CD4-positive, alpha-beta T cell treated with Interferon alpha-2 for 1 hour (primary cell): ENCODE measurements at places on chromosomes 7 and 10.

- DNase-seq, result no peak
These were observed 154.8 kb upstream of the LAMB4 start for GRCh38 chr7:108285003-108285368.

DNA sequence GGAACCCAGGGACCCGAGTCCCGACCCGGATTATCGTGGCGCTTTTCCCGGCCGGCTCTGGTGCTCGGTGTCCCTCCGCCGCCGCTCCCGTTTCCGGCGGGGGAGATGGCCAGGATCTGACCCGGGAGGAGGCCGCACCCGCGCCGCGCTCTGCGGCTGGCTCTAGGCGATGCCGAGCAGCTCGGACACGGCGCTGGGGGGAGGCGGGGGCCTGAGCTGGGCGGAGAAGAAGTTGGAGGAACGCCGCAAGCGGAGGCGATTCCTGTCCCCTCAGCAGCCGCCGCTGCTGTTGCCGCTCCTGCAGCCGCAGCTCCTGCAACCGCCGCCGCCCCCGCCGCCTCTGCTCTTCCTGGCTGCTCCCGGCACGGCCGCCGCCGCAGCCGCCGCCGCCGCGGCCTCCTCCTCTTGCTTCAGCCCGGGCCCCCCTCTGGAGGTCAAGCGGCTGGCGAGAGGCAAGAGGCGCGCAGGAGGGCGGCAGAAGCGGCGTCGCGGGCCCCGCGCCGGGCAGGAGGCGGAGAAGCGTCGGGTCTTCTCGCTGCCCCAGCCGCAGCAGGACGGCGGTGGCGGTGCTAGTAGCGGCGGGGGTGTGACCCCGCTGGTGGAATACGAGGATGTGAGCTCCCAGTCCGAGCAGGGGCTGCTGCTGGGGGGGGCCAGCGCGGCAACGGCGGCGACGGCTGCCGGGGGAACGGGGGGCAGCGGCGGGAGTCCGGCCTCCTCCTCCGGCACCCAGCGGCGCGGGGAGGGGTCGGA lies 593 bp downstream of the CDK13 start:
- DNase-seq, result peak; percentile 45

- no peak for DNase-seq
These were observed 224.2 kb upstream of the AUTS2 start for GRCh38 chr7:69374044-69374425.

- DNase-seq, result no peak
These were observed 46.9 kb upstream of the GJD4 start for GRCh38 chr10:35558276-35558675.

DNA sequence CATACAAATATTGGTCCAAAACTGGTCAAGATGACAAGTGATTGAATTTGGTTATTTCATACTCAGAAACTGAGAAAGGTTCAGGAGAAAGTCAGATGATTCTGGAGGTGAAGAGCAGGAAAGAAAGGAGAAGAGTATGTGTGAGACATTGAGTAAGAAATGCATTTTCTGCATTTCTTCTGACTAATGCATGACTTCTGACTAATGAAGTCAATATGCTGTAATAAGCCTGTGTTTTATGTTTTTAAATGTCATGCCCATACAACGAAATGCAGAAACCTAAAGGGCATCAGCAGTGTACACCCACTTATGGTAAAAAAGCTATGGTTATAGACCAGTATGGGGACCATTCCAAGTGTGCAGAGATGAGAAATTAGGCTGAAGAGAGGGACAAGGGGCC lies 1227.8 kb upstream of the SORCS1 start:
- DNase-seq, result no peak

DNA sequence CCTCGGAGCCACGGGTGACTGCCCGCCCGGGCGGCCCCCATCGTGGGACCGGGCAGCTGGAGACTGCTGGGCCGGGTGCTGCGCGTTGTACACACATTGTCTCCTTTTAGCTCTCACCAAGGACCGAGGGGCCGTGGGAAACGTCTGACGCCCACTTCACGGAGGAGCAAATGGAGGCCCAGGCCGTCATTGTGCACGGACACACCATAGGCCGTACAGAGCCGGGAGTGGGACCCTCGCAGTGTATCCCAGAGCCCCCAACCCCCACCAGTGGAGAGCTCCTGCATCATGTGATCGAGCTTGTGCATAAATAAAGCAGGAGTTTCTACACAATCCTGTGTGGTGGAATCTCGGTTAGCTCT lies 722 bp downstream of the DENND10 start:
- DNase-seq, result no peak

DNA sequence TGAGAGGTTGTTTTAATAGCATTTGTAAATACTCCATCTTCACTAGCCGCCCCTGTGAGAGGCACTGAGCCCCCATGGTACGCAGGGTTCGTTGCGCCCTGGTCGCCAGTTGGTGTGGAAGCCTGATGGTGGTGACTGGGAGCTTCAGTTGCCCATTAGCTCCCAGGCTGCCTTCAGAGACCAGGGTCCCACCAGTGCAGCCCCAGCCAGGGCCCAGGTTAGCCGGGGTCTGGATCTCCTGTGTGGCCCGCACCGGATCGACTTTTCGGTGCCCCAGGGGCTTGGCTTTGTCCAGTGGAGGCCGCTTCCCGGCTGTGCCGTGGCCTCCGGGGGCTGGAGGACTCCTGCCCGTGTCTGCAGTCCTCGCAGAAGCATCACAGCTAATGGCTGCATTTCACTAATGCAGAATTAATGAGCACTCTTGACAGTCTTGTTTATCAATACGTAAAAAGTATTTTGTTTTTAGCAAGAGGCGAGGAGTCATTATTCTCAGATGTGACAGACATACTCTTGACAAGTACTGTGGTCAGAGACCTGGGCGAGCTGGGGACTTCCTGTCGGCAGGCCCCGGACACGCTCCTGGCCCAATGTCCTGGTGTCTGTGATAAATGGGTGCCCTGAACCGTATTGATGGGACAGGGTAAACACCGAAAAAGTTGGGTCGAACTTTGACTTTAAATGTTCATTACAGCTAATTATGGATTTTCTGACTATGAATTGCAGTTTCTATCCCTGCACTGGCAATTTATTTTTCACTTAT lies 99.8 kb downstream of the NKX6-2 start:
- no peak for DNase-seq

GRCh38 chr7:151081170-151082101 lies 827 bp upstream of the FASTK start:
- DNase-seq, result no peak

- DNase-seq, result no peak
These were observed 4.7 kb upstream of the CREB5 start for GRCh38 chr7:28407651-28408050.

GRCh38 chr7:111990643-111991042 lies 215.6 kb downstream of the DOCK4 start:
- no peak for DNase-seq

DNA sequence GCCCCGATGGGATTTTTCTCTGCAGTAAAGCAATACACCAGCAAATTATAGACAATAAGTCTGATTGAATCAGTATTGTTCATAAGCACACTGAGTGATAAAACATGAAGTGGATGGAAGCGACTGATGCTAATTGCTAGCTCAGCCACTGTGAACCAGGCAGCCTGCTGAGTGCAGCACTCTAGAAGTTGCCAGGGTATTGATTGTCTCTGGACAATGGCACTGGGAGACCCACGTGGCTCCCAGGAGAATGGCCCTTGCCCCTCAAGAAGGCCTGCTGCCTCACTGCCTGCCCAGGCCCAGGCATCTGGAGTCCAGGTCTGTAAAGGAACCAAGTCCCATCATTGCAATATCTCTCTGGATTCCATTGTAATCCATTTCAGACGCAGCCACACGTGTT lies 80.4 kb upstream of the TCERG1L start:
- DNase-seq, result no peak

- DNase-seq, result no peak
These were observed 236.3 kb upstream of the IGFBP3 start for GRCh38 chr7:46157404-46157803.

DNA sequence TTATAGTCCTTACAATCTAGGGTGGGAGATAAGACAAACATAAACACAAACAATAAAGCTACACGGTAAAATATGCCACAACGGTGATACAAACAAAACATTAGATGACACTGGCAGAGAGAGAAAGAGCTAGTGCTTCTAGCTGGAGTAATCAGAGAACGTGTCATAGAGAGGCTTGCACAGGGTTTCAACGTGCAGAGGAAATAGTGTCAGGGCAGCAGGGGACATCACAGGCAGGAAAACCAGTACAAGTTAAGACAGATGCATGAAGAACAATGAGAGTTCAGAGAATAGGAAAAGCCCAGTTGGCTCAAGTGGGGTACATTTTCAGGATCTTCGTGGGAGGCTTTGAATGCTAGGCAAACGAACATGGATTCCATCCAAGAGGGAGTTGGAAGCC lies 91.4 kb downstream of the ZNF438 start:
- no peak for DNase-seq

GRCh38 chr10:29932991-29933390 lies 126.4 kb downstream of the JCAD start:
- no peak for DNase-seq

GRCh38 chr7:105279688-105280007 lies 109.1 kb downstream of the SRPK2 start:
- DNase-seq, result no peak

DNA sequence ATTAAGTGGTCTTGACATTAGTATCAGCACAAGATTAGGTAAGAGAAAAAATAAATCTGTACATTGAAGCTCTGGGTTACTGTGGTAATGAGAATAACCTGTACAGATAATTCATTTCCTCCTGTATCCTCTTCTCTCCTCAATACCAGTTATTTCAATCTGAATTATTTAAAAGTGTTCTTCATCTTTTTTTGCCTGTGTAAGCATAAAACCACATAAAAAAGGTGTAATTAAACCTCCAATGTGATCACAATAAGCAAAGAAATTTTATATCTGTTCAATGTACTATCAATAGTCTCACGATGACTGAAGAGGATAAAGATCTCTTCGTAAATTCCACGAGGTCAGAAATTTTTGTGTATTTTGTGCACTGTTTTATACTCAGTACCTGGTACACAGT lies 1.2 kb upstream of the MYPN start:
- no peak for DNase-seq

GRCh38 chr10:116691635-116692034 lies 50.7 kb downstream of the HSPA12A start:
- DNase-seq, result no peak

GRCh38 chr10:103479135-103479534 lies at the start of gene CALHM3:
Gene CALHM3, minus strand, starts transcription at chr10:103479240. Its CDS starts 208 bp downstream, at chr10:103479032.
- DNase-seq, result no peak

DNA sequence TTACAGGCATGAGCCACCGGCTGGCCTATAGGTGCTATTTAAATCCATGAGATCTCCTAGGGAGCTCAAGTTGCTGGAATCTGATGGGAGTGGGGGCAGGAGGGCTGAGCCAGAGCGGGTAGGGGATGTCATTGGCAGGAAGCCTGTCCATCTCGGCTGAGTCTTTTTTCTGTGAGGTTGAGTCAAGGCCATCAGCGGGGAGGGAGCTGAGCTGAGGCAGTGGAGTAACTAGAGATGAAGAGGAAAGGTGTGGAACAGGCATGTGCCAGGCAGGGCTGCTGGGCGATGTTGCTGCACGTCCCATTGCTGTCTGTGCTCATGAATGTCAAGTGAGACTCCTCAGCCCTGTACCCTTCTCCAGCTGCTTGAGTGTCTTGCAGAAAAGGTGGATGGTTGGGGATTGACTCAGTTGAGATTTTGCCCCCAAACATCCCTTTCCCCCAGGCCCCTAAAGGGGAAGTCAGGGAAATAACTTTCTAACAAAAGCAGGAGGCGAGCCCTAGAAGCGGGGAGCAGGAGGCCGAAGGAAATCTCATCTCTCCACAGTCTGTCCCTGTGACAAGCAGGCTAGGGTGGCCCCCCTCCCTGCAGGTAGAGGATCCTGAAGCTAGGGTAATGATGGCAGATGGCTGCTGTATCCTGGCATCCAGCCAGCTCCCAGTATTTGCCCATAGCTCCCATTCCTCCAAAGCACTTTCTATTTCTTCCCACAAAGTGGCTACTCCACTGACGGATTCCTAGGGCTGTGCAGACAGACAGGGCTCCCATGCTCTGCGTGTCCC lies 5.4 kb downstream of the ATP6V1F start:
- no peak for DNase-seq
